Globus pallidus (tissue), 1 donor: ENCODE measurements at places on chromosomes 16 and 17.

- DNase-seq, result no peak
Measured at GRCh38 chr17:22266231-22266630, 573.9 kb downstream of the KCNJ18 start.

- no peak for DNase-seq
Measured at GRCh38 chr17:11404431-11405276, 163.6 kb downstream of the SHISA6 start.

DNA sequence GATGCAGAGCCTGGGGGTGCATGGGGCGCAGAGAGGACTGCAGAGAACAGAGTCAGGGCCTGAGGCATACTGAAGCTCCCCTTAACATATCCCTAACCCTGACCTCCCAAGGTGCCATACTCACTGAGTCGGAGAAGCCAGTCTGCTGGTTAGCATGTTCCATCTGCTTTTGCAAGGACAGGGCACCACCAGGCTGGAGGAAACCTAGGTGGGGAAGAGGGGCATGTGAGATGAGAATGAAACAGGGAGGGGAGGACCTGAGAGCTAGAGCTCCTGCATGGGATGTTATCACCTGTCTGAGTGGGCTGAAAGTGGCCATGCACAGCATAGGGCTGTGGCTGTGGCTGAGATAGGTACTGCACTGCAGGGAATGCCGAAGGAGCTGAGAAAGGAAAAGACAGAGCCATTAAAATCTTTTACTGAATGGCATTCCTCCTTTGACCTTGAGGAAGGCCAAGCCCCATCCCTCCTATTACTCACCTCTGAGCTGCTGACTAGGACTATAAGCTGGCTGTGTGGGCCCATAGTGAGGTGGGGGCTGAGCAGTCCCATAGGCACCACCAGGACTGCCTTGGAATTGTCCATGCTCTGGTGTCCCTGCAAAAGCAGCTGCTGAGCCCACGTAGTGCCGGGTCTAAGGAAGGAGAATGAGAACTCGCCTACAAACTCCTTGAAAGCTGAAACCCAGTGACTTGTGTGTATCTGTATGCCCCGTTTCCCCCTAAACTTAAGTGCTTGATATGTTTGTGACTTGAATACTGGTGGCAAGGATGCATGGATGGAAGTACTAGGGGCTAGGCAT is 1.9 kb downstream of the GPS2 start:
- DNase-seq, result no peak

GRCh38 chr17:32869345-32870026 is 7.4 kb downstream of the MYO1D start:
- DNase-seq, result no peak

- no peak for DNase-seq
Measured at GRCh38 chr17:8117367-8117979, 841 bp downstream of the ALOXE3 start.

GRCh38 chr17:15914400-15915170 is 30.3 kb upstream of the ADORA2B start:
- no peak for DNase-seq

GRCh38 chr17:60463157-60463835 is 41.0 kb downstream of the CHCT1 start:
- DNase-seq, result no peak

GRCh38 chr16:50616883-50617645 is 64.0 kb downstream of the SNX20 start:
- DNase-seq, result no peak

GRCh38 chr17:7882068-7882467 is 6.5 kb upstream of the CHD3 start:
- no peak for DNase-seq

- no peak for DNase-seq
Measured at GRCh38 chr16:68242926-68243858, 2.0 kb upstream of the PLA2G15 start.

GRCh38 chr17:27367121-27367981 is 73.4 kb downstream of the WSB1 start:
- DNase-seq, result no peak

GRCh38 chr17:57589151-57590034 is 155.7 kb downstream of the CCDC182 start:
- DNase-seq, result no peak

GRCh38 chr16:67277999-67278772 is 1.1 kb upstream of the PLEKHG4 start:
- no peak for DNase-seq

- DNase-seq, result peak; percentile 69
Measured at GRCh38 chr16:396199-396598, 800 bp upstream of the NME4 start.

DNA sequence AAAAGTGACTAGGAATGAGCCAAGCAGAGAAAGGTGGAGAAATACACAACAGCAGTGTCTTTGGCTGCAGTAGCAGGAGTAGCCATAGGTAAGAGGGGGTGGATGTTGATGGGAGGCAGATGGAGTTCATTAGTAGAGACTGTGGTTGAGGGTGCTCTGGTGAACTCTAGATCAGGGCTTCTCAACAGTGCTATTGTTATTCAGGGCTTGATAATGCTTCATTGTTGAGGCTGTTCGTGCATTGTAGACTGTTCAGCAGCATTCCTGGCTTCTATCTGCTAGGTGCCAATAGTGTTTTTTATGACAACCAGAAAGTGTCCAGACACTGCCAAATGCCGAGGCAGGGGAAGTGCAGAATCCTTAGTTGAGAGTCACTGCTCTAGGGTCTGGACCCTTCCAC is 3.6 kb downstream of the ALKBH5 start:
- peak; percentile 88 for DNase-seq

- DNase-seq, result no peak
Measured at GRCh38 chr16:82037666-82038065, 2.6 kb downstream of the HSD17B2 start.

- no peak for DNase-seq
Measured at GRCh38 chr17:43661699-43662412, at the start of gene MEOX1. Gene MEOX1 (minus strand): TSS chr17:43661922. CDS start chr17:43661534, 388 bp downstream.

DNA sequence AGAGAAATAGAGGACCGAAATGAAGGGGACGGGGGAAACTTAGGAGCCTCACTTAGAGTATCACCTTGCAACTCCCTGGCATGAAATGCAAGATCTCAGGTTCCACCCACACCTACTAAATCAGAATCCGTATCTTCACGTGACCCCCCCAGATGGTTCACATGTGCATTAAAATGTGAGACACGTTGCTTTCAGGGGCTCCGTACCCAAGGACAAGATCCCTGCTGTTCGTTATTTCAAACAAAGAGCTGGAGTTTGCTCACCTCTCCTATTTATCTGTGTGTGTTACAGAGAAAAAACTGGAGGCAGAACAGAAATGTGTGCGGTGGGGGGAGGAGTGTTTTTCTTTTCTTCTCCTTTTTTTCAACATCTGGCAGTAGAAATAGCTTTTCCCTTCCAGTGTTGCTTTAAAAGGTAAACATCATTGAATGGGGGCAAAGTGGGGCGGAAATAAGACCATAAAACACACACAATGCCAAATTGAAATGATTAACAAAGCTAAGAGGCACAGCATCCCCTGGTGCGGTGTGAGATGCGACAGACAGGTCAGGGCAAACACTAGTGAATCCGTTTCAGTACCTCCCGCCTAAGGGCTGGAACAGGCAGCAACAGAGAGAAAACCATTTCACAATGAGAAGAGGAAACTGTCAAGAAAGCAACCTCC is 145.4 kb downstream of the SOX9 start:
- DNase-seq, result no peak

DNA sequence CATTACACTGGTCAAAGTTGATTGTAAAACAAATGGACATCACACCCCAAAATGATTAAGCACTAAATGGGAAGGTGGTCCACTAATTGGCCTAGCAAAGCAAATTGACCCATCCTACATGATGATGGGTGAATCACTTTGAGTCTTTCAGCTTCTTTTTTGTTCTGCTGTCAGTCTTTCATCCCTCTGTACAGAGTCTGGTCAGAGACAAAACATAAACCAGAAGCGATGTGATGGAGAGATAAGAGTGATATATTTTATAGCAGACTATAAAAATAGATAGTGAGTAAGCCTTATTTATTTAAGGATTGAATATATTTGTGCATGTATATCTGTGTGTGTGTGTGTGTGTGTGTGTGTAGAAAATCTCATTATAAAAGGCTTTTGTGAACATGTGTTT is 618.4 kb upstream of the SOX9 start:
- DNase-seq, result no peak

DNA sequence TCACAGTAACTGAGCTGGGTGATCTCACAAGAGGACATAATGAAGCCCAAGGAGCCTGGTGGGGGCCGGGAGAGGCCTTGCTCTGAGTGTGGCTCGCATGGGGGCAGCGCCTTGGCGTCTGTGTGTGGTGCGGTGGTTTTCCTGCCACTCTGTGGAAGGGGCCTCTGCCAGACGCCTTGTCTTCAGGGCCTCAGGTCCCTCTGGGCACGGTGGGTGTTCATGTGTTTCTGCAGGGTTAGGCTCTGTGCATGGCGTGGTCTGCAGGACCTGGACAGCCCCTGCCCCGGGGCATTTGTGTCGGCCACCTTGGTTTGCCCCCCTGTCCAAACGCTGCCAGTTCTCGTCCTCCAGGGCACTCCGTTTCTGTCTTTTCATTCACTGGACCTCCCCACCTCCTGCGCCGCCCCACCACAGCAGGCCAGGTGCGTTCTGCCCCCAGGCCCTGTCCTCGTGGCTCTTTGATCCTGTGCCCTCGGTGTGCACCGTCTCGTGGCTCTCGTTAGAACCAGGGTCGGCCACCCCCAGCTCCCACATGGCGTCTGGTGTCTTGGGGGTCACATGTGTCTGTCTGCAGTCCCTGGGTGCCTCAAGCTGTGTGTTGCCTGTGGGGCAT is 43.7 kb upstream of the ZNF750 start:
- DNase-seq, result no peak

GRCh38 chr17:37766971-37767370 is 22.1 kb upstream of the HNF1B start:
- no peak for DNase-seq

DNA sequence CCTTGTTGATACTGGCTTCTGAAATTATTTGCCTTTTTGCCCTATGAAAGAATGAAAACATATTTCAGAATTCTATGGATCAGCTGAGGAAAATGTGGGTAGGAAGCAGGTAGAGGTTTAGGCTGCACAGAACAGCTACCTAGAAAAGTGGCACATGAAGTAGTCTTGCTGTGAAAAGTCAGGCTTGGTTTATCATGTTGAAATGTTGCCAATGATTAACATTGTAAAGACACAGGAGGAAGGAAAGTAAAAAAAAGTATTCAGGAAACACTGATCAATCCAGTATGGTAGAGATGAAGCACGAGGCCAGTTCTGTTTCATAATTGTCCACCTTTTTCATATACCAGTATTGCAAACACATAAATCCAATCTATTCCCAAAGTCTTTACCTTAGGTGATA is 29.9 kb downstream of the ABCA6 start:
- DNase-seq, result no peak

DNA sequence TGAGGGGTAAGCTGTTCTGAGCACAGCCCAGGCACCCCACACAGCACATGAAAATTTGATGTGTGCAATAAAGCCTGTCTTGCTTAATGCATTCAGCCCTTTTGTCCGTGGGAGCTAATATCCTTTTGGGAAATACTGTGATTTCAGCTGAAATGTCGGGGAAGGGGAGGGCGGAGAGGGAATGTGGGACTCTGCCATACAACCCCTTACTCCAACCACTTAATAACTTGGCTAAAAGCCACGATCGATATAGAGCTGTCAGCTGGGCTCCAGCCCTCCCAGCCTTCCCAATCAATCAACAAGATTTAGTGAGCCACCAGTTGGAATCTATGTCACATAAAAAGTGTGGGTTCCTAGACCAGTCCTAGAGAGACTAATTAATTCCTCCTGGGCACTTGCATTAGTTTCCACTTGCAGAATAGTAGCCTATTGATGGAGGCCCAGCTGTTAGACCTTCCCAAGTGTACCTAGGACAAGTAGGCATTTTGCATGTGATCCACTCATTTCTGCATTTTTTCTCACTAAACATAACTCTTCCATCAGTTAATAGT is 82.7 kb upstream of the PIRT start:
- DNase-seq, result no peak

DNA sequence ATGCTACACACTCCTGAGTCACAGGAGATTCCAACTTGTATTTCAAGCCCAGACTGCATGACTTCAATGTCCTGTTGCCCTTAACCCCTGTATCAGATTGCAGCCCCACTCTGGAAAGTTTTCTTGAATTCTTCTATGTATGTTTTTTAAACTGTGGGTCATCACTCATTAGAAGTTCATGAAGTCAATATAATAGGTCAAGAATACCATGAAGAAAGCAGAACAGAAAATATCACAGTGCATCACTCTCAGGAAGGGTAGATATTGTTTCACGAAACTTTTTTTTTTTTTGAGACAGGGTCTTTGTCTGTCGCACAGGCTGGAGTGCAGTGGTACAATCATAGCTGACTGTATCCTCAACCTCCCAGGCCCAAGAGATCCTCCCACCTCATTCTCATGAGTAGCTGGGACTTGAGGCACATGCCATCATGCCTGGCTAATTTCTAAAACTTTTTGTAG is 20.5 kb downstream of the PRKCB start:
- no peak for DNase-seq

DNA sequence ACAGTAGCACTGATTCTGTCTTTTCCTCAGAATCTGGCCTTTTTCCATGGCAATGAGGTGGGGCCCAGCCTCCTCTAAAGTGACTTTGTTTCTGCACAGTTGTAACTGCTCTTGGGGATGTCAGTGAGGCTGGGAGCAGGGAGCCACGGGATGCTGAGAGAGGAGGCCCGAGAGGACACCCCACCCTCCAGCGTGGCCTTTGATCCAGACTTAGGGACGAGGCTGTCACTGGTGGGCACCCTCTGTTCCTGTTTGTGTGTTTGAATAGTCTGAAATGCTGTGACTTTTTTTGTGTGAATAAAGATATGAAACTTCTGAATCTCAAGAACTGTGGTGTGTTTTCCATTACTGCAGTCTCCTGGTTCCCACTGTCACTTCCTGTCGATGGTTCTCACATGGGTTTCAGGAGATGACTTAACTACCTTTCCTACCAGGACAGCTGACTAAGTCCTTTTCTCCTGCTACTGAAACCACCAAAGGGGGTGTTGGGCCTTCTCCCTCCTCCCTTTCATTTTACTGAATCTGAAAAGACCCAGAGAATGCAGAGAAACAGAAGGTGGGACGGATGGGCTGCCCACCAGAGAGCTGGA is 18.6 kb downstream of the KCTD2 start:
- DNase-seq, result no peak

- DNase-seq, result no peak
Measured at GRCh38 chr17:47188271-47188875, 722 bp downstream of the CDC27 start.
